ENCODE measurements at places on chromosomes 3 and 15.

DNA sequence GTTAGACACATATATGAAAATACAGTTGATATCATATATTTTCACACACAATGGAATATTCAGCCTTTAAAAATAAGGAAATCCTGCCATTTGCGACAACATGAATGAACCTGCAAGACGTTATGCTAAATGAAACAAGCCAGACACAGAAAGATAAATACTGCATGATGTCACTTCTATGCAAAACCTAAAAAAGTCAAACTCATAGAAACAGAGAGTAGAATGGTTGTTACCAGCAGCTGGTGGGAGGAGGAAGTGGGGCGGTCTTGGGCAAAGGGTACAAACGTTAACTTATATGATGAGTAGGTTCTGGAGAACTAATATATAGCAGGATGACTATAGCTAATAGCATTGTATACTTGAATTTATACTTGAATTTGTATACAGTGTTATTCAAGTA, 213.2 kb upstream of the NR2F2 start:
- no peak for DNase-seq

DNA sequence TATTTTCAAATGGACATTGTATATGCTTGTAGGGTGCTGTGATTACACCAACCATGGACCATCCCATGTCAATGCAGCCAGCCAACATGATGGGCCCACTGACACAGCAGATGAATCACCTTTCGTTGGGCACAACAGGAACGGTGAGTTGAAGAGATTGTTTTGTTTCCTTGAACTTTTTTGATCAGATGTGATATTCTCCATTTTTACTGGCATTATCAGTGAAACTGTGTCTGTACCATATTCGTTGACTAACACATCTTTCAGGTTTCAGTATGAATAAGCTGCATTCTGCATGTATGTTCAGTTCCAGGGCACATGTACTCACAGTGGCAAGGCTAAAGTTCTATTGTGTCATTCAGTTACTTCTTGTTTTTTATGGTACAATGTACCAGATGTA, 655.2 kb downstream of the RBMS3 start:
- no peak for DNase-seq

DNA sequence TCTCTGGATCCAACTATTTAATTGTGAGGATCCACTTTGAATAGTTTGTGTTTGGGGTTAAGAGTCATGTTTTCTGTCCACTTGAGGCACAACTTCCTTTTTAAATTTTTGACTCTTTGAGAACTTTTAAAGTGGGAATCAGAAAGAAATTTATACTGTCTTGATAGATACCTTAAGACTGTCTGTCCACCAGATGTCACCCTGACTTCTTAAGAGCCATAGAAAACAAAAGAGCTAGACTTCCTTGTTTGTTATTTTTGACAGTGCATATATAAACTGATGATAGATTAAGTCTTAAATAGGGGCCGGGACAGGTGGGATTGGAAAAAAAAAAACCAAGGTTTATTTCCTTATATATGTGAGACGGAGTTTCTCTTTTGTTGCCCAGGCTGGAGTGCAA, 52.1 kb upstream of the WDR72 start:
- no peak for DNase-seq

DNA sequence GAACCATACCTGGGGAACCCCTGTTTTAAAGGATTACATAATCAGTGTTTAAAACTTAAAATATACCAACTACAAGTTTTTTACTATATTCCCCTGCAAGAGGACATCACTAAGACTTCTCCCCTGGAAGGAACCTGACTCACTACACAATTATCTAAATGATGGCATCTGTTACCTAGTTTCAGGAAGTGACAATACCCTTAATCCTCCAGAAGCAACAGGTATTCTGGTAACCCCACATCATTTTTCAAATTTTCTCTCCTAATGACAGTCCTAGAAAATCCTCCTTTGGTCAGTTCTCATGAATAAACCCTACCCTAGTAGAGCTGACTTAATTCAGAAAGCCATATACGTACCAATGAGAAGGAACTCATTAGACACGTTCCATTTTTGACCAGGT, 78.4 kb downstream of the RFX7 start:
- no peak for DNase-seq

GRCh38 chr3:113607219-113607596, 74.9 kb downstream of the SIDT1 start:
- DNase-seq = peak; percentile 17

DNA sequence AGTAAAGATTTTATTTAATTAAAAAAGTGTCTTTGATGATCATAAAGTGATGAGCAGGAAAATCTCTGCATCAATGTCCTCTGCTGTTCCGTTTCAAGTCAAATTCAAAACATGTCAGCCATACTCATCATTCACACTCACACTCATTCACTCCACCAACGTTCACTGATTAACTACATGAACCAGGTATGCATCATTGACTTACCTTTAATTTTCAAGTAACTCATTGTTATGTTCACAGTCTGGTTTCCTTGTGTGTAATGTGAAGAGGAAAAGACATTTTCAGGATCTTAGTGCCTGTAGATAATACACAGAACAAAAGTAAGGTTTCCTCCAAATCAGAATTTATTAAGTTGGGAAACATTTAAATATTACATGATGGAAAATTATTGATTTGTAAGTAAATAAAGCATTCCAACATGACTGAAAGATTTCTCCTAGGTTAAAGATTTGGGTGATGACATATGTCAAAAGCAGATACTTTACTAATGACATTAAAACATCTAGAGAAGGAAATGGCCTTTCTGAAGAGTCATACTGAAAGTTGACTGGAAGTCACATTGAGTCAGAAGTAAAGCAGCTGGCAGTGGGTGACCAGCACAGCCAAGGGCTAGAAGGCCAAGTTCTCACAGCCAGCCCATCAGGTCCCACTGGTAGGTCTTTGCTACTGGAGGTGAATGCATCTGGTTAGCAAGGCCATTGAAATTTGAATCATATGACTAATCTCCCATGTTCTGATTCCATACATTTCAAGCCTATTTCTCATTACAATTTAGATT, 251.9 kb downstream of the CDIN1 start:
- DNase-seq = no peak

- DNase-seq = no peak
Measured at GRCh38 chr3:57852896-57853295, 96.8 kb downstream of the SLMAP start.

- no peak for DNase-seq
Measured at GRCh38 chr3:184386047-184386806, 6.4 kb downstream of the CHRD start.

- DNase-seq = no peak
Measured at GRCh38 chr3:104878395-104878794, 488.3 kb upstream of the ALCAM start.

- DNase-seq = no peak
Measured at GRCh38 chr3:191509078-191509477, 48.1 kb downstream of the PYDC2 start.

- DNase-seq = no peak
Measured at GRCh38 chr3:64203216-64203615, 22.1 kb downstream of the PRICKLE2 start.

- DNase-seq = no peak
Measured at GRCh38 chr3:63949005-63949404, 36.8 kb upstream of the SCAANT1 start.

DNA sequence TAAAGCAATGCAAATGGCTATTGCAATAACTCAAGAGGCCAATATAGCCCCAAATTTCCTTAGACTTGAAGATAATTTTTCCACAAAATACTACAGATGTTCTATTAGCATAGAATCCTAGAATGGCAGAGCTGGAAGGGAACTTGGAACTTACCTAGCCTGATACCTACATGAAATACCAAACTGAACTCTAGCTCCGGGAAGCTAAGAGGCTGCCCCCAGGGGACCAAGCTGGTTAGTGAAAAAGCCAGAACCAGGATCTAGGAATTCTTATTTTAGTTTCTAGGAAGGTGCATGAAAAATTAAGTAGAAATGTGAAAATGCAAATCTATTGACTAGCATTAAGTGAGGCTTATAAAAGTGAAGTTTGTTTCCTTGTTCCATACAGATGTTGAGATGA, 256.0 kb upstream of the CBLB start:
- DNase-seq = no peak
